ENCODE measurements at places on chromosomes 2 and 18.

DNA sequence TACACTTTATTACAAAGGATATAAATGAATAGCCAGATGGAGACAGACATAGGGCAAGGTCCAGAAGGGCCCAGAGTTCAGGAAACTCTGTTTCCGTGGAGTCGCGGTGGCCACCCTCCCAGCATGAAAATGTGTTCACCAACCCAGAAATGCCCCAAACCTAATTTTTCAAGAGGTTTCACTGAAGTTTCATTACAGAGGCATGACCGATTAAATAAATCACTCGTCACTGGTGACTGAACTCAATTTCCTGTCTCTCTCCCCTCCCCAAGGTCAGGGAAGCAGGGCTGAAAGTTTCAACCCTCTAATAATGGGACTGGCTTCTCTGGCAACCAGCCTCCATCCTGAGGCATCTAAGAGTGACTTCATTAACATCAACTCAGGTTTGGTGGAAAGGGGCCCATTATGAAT, 22.4 kb downstream of the USP40 start:
- DNase-seq, result peak; percentile 67

DNA sequence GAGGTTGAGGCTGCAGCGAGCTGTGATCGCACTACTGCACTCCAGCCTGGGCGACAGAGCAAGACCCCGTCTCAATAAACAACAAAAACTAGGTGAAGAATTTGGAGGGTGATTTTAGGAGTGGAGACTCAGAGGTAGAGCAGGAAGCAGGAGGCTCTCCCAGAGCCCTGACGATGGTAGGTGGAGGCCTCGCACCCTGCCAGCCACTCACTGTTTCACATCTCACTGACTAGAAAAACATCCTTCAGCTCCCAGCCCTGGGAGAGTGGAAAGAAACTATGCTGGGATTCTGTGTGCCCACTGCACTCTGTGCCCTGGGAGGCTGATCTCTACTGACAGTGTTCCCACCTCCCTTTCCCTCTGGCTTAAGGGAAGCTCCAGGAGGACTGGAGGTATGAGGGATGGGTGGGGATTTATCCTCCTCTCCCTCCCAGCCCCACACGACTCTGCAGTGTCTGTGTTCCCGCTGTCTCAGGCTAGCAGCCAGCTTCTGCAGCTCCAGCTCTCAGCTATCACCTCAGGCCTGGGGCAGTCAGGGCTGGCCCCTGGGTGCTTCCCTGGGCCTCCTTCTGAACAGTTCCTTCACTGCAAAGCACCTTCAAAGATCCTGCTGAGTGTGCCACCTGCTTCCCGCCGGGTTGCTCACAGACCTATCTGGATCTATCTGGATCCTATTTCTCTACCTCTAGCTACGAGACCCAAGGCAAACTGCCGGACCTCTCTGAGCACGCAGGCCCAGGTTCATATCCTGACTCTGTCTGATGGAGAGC, 9.6 kb downstream of the CIB4 start:
- DNase-seq, result no peak

DNA sequence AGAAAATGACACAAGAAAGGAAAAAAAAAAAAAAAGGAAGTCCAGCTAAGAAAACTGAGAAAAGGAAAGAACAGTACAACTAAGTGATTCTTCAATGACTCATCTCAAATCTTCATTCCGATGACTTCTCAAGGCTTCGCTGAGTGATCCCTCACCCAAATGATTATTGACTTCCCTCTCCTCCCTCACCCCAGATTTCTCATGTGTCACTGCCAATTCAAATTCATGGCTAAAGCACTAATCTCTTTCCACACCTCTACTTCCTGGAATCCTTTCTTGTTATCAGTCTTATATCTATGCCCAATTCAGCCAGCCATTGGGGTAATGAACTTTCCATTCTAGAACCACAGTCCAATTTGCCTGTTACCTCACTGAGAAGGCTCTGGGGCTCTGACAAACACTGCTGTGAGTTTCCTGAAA, 7.2 kb upstream of the ABCB11 start:
- DNase-seq, result no peak

GRCh38 chr18:13220361-13220991, 1.9 kb downstream of the LDLRAD4 start:
- peak; percentile 27 for DNase-seq

DNA sequence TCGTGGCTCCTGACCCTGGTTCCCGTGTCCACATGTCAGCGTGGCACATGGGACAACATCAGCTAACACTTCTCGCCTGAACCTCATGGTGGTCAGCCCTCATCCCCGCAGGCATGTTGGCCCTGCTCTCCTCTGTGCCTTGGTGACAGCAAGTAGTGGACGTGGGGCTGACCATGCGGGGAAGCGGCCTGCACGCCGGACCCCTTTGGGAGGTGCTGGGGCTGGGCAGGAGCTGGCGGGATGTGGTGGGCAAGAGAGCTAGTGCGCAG, 249.5 kb downstream of the TWIST2 start:
- DNase-seq, result no peak

GRCh38 chr18:39549144-39549543, 1983.5 kb upstream of the CELF4 start:
- DNase-seq, result no peak

DNA sequence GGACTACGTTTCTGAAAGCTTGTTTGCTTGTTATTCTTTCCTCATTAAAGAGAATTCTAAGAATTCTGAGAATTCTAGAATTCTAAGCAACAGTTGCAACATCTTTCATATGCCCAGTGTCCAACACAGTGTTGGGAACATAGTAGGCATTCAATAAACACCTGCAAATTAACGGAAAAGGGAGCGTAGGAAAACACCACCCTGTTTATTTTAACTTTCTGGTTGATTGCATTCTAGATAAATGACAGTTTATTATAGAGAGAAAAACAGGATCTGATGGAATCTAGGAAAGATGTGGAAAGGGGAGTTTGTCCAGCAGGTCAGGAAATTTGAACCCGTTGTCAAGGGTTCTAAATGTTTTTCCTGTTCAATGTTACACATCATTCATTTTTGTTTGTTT, 24.2 kb upstream of the EFEMP1 start:
- DNase-seq, result no peak

DNA sequence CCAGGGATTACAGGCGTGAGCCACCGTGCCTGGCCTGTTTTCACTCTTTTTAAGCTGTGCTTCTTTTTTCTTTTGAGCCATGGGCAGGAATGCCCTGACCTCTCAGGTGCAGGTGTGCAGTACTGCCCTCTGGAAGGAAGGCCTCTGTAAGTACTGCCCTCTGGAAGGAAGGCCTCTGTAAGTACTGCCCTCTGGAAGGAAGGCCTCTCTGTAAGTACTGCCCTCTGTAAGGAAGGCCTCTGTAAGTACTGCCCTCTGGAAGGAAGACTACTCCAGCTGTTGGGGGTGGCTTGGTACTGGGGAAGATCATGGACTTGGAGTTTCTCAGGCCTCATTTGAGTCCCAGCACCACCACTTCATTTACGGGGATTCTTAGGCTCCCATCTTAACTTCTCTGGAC, 248.5 kb upstream of the ID2 start:
- DNase-seq, result no peak

GRCh38 chr18:14767474-14767873, 19.5 kb downstream of the ANKRD30B start:
- peak; percentile 48 for DNase-seq

GRCh38 chr18:40821596-40822243, 1133.3 kb upstream of the PIK3C3 start:
- no peak for DNase-seq

- DNase-seq, result no peak
Observed at GRCh38 chr18:74944676-74945075, 264.3 kb downstream of the PTGR3 start.

DNA sequence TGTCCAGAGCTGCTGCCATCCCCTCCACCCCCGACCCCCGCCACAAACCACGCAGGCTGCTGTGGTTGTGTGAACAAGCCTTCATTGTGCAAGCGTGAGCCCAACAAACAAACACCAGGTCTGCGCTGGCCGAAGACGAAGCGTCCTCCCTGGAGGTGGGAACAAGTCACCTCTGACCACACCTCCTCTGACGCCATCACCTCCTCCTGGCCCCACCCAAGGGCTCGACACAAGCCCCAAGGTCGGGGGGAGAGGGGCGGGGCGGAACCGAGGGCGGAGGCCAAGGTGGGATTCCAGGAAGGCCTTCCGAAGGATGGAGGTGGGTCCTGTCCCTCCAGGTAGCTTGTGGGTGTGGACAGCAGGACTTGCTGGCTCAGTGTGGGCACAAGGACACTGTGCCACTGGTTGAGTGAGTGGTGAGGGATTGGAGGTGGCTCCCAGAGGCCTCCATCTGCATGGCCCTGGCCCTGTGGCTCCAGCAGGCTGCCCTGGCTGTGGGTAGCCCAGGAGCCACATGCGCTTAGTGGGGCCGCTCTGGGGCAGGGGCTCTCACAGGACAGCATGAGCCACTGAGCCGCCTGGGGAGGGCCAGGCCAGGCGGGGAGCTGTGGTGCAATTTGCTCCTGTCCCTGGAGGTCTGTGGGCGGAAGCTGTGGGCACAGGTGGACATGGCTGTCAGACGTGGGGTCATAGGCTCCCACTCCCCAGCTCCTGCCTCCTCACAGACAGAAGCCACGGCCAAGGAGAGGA, 7.4 kb upstream of the GPR17 start:
- no peak for DNase-seq

- DNase-seq, result no peak
Observed at GRCh38 chr2:174492963-174493431, 6.2 kb upstream of the GPR155 start.

GRCh38 chr18:42072407-42072806, 117.4 kb downstream of the PIK3C3 start:
- DNase-seq, result no peak

DNA sequence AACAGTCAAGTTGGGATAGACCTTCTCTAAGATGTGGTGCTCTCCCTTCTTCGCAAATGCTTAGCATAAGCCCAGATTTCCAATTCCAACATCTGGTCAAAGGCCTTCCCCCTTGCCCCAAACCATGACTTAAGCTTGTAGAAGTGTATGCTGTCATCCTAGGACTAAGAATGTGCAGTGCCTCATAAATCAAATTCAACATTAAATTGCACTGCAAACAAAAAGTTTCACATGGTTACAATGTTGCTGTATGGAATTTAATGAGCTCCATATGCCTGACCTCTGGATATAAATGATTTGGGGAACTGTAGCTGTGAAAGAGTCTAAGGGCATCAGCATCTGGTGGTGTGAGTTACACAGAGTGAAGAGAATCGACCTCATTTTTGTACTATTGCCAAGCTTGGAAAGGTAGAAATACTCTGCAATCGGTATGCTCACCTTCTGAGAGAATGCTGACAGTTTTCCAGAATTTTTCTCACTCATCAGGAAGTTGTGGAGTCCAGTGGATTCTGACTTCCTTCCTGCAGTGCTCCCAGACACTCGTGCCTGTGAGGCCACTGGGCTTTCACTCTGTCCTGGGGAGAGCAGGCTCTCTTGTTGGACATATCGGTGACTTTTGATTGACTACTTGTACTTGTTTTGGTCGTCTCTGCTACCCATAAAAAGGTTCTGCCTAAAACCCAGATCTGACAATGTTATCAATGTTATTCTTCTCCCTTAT, 40.6 kb downstream of the FASTKD2 start:
- DNase-seq, result peak; percentile 82

- DNase-seq, result peak; percentile 91
Observed at GRCh38 chr2:9251154-9252001, 44.8 kb downstream of the ASAP2 start.

- DNase-seq, result no peak
Observed at GRCh38 chr2:166958986-166959481, 70.8 kb downstream of the XIRP2 start.

GRCh38 chr2:219439506-219439905, 4.9 kb downstream of the SPEG start:
- no peak for DNase-seq

- DNase-seq, result no peak
Observed at GRCh38 chr2:6967301-6967700, 50.1 kb downstream of the RNF144A start.

DNA sequence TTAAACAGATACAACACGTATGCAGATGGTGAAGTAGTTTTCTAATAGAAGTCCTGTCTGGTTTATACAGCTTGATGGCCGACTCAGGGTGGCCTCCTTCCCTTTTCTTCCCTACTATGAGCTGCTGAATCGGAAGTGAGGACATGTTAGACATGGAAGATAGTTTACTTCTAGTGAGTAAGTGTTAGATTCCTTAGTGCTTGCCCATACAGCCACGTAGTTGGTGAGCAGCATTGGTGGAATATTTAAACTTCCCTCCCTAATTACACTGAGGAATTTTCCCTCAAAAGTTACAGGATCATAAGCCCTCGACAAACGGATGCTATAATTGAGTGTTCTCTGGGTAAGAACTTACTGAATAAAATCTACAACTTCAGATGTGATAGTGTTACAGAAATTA, 52.1 kb downstream of the RHBDD1 start:
- DNase-seq, result peak; percentile 80

Measured in fibroblast of skin of abdomen (primary cell).